Osteoblast (primary cell): ENCODE measurements at places on chromosomes 13 and 19. TPM values are rescaled to one million over a fixed set of nuclear protein-coding genes. Genes with fewer than 3 reads are reported as not detected.

Gene OR7D2
- not detected in 2 replicates for total RNA-seq

Gene N4BP2L1
- total RNA-seq = 11.2 and 14.4 TPM in 2 replicates

Gene WDR88
- total RNA-seq = not detected in 2 replicates

Gene UBA52
- 554 and 556 TPM in 2 replicates for total RNA-seq

- no peak for DNase-seq
Measured at GRCh38 chr13:19713186-19713965, 69.4 kb downstream of the PSPC1 start.

DNA sequence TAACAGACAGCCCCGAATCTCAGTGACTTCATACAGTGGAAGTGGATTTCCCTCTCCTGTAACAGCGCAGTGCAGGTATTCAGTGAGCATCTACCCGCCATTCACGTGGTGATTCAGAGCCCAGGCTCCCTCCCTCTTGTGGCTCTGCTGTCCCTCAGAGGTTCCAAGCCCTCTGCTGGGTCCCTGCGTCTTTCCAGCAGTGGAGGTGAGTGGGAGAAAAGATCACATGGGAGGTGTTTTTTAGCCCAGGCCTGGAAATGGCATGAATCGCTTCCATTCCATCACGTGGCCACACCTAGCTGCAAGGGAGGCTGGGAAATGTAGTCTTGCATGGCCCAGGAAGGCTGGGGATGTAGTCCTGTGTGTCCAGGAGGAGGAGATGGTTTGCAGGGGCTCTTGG lies 61.4 kb downstream of the DPF1 start:
- DNase-seq = no peak

DNA sequence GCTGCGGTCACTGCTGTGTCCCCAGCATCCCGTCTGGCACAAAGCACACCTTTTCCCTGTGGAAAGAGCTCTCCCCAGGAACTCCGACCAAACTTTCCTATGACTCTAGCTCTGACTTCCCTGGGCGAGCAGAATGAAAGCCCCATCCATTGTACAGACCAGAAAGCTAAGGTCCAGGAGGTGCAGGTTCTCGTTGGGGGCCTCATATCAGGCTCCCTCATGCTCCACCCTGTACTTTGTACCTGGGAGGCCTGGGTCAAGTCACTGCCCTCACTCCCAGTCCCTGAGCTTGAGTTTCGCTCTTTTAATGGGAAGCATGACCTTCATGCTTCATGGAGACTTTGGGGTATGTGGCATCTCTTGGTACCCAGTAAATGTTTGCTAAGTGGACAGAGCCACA lies 18.4 kb downstream of the CYTH2 start:
- DNase-seq = peak; percentile 88

GRCh38 chr13:32852526-32852925 lies 163.7 kb upstream of the KL start:
- no peak for DNase-seq

DNA sequence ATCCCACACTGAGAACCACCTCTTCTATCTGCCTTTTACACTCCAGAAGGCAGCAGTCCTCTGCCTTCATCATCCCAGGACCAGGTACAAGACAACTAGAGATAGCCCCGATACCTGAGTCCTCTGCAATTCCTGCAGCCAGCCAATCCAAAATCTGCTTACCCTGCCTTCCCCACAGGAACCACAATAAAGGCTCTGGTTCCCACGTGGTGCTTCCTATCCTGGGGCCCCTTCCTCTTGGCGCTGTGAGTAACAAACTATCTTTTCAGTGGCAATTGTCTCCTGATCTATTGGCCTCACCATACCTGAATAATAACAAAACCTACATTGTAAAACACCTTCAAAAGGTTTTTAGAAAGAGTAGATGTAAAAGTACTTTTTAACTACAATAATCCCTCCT lies 63.1 kb downstream of the ZDHHC20 start:
- no peak for DNase-seq

GRCh38 chr13:33493672-33494365 lies 208.3 kb upstream of the STARD13 start:
- DNase-seq = no peak

DNA sequence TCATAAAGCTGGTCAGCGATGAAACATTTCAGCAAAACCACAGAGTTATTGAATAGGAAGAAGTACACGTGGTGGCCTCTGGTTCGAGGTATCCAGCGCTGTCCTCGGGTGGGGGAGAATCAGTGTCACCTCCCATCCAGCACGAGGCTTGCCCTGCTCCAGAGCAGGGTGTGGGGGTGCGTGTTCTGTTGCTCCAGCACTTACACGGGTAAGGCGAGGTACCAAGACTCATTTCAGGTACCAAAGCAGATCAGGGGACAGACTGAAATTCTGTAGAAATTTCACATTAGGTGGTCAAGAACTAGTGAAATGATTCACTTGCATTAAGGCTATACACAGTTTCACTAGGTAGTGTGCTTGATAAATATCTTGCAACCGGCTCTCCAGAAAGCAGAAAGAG lies 164.2 kb upstream of the SOX1 start:
- no peak for DNase-seq

GRCh38 chr13:80256352-80256932 lies 84.5 kb downstream of the SPRY2 start:
- no peak for DNase-seq

DNA sequence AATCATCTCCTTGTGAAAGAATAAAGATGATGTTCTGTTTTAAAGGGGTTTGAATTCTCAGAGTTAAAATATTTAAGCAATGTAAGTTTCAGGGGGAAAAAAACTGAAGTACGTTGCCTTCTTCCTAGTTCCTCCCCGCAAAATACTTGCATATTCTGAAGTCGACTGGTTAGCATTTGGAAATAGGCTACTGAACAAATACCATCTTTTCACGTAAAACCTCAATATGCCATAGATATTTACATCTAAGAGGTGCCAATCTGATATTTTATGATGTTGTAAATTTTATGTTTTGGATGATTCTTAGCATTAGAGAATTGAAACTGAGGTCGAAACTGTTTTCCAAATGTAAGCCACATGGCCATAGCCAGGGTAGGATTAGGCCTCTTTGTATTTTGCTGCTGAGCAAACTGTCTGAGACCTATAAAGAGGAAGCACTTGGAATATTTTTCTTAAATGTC lies 138.3 kb downstream of the FLT1 start:
- DNase-seq = no peak

GRCh38 chr19:28168557-28168956 lies 1044.4 kb downstream of the UQCRFS1 start:
- no peak for DNase-seq

DNA sequence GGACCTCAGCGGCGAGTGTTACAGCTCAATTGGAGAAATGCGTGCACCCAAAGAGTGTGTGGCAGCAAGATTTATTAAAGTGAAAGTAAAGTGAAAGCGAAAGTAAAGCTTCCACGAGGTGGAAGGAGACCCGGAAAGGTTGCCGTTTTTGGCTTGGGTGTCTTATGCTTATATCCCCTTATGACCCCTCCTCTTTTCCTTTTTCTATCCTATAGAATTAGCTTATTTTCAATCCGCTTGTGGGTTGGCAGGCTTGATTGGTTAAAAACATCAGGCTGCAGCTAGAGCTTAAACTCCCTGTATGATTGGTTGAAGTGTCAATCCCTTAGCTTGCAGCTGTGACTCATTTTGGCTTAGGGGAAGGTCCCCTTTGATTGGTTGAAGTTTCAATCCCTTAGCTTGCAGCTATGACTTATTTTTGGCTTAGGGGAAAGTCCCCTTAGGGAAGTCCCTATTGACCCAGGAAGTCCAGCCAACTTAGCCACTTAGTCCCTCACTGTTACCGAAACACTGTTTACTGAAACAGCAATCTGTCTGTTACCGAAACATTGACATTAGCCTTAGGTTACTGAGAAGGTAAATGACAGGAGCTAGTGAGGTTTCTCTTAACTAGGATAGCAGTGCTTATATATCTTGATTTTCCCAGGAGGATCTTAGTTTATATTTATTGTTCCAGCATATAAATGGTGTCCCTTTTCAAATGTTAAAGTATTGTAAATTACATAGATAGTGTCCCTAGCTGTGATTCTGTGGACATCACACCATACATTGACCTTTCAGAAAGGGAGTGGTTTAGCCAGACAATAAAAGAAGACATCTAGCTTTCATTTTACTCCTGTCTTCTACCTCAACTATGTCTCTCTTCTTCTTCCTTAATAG lies 575.8 kb downstream of the DACH1 start:
- no peak for DNase-seq

DNA sequence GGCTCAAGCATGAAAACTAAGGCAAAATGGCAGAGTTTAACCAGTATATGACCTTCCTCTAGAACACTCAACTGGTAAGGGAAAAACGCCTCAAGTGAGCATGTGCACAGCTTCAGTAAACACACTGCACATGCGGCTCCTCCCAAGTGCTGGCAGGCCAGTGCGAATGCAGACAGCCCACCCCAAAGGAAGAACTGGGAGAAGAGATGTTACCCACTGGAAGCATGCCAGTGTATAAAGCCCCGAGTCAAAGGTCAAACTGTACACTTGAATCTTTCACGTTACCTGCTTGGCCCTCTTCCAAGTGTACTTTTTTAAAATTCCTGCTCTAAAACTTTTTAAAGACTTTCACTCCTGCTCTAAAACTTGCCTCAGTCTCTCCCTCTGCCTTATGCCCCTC lies 19.2 kb upstream of the RCBTB1 start:
- DNase-seq = no peak
